ENCODE measurements at places on chromosomes 7 and 10.

- no peak for DNase-seq
These were observed 473.7 kb downstream of the SUGCT start for GRCh38 chr7:40608321-40609075.

DNA sequence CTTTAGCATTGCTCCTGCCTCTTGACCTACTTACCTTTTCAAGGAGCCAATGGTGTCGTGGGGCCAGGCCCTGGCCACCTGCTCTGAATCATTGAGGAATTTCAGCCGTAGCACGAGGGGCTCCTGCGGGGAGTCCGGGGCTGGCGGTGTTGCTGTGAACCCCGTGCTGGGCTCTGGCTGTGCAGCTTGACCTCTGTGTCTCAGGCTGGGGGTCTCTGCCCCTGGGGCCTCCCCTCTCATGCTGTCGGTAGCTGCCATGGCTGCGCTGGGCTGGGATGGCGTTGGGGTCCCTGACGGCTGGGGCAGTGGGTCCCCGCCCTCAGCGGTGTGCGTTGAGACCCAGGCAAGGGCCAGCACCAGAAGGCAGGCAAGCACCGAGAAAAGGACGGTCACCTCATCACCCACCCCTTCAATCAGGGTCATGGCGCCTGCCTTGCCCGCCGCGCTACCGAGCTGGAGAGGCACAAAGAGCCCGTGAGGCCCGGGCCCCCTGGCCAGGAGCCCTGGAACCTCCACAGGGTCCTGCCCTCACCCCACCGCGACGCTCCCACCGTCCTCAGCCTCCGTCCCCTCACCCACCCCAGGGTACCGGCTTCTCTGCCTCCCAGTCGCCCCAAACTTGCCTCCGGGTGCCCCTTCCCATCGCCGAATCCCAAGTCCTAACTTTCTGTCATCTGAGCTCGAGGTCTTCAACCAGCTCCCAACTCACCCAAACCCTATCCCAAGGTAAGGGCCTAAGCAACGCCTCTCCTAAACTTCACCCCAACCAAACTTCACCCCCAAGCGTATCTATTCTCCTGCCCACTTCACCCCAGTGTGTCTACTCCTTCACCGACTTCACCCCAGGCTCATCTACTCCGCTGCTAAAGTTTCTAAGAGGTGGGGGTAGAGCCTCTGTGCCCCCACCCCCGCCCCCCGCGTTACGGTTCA, 887 bp downstream of the TMUB1 start:
- no peak for DNase-seq

GRCh38 chr10:123398180-123398591, 244.0 kb downstream of the BUB3 start:
- DNase-seq, result no peak

DNA sequence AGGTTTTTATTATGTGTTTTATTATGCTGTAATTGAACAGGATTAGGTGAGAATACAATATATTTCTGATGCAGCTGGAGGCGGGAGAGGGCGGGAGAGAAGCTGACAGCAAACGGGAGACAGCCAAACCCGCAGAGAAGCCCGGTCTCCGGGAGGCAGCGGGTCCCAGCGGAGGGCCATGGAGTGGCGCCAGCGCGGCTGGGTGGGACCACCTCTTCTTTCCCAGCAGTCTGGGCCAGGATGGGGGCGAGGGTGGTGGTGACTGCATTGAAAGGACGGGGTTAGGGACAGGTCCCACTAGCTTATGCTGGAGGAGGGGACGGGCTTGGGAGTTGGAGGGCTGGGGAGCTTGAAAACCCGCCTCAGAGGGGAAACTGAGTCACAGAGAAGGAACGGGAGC, 14.5 kb upstream of the KAZALD1 start:
- no peak for DNase-seq

DNA sequence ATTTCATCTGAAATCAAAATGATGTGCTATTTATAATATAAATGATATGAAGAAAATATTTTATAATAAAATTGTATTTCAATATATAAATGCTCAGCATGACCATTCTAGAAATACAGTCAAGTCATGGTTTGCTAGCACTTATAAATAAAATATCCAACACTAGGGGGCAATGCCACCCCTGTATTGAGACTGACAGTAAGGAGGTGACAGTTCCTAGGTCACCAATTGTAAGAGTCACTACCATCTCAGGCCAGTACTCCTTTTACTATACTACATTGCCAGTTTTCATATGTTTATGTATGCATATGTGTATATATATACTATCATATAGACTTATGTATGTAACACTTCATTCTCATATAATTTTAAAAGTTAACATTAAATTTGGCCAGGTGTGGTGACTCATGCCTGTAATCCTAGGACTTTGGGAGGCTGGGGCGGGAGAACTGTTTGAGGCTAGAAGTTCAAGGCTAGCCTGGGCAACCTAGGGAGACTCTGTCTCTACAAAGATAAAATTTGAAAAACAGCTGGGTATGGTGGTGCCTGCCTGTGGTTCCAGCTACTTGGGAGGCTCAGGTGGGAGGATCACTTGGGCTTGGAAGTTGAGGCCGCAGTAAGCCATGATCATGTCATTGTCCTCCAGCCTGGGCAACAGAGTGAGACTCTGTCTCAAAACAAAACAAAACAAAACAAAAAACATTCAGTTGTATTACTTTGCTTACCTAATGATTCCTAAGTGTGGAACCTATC, 2.4 kb upstream of the CNOT4 start:
- DNase-seq, result no peak

GRCh38 chr7:54354436-54354835, 187.7 kb upstream of the VSTM2A start:
- DNase-seq, result no peak

- DNase-seq, result no peak
These were observed 146.3 kb upstream of the CHST15 start for GRCh38 chr10:124239696-124240095.

DNA sequence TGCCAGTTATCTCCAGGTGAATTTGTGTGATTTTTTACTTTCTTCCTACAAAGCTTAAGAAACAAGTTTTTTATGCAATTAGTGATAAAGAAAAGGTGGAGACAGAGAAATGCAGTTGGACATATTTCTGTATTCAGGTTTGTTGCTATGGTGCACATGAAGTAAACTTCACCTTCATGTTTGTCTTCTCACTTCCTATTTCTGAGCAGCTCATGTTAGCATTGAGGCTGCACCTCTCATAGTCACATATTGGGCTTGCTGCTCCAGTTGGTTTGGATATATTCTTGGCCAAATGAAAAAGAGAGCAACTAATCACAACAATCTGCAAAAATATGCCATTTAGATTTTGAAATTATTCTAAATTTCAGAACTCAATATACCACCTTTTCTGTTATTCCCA, 475.6 kb upstream of the ZWINT start:
- DNase-seq, result no peak

DNA sequence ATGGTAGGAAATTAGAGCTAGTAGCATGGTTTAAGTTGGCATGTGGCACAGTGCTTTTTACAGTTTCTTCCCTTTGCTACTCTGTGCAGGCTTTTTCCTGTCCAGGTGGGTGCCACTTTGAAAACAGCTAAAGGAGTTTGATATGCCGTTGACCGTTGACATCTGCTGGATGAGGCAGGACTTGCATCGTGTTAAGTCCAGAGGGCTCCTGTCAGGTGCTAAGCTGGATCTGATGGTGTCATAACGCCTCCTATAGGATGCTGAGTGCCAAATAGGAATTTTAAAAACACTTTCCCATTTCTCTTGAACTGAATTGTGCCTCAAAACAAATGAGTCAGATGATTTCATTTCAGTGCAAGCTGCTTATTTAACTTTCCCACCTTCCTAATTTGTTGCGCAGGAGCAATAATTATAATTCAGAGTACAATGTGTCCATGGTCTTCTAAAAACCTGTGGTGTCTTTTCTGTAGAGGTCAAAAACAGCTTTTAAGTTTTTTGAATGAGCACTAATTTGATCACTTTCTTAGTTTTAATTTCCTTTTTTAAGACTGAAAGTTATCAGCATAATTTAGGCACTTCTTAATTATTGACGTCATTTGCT, 178.3 kb downstream of the CDCA7L start:
- no peak for DNase-seq

DNA sequence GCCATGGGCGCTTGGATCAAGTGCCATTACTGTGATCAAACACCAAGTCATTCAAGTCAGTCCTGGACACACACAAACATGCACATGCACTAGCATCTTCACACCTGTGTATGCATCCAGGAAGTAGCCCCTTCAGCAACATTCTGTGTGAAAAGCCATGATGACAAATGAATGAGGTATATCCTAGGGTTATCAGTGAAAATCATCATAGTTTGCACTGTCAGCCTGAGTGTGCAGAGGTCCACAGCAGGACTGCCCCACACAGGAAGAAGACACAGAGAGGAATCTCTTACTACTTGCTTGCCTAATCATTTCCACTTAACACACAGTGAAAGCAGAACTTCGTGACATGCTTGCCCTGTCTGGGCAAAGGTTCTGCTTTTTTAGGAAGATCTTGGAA, 184.0 kb upstream of the ADO start:
- no peak for DNase-seq

- DNase-seq, result no peak
These were observed 15.6 kb upstream of the PPIF start for GRCh38 chr10:79331709-79332108.

DNA sequence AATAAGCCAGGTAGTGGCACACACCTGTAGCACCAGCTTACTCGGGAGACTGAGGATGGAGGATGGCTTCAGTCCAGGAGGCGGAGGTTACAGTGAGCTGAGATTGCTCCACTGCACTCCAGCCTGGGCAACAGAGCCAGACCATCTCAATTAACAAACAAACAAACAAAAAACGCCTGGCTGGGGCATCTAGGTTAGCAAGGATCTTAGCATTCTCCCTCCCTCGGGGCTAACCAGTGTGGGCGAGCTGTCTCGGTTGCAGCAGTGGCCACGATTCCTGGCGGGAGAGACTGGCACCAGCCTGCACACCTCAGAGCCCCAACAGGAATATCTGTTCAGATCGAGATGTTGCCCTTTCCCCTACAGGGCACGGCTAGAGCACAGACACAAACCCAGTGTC, 91.3 kb upstream of the KCTD7 start:
- DNase-seq, result no peak

DNA sequence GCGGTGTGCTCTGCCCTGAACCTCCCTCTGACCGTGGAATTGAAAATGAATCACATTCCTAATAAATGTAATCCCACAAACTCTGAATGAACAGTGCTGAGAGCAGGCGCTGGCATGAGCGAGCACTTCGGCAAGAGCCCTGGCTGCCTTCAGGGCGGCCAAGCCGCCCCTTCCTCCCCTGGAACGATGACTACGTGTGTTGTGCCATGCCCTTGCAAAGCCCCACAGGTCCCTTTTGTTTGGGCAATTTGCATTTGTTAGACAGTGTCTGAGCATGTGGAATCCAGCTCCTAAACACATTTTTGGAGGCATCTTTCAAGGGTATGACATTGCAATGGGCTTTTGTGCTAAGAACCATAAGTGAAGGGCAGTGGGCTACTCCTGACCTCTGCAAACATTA, 95.6 kb upstream of the MKI67 start:
- DNase-seq, result no peak

DNA sequence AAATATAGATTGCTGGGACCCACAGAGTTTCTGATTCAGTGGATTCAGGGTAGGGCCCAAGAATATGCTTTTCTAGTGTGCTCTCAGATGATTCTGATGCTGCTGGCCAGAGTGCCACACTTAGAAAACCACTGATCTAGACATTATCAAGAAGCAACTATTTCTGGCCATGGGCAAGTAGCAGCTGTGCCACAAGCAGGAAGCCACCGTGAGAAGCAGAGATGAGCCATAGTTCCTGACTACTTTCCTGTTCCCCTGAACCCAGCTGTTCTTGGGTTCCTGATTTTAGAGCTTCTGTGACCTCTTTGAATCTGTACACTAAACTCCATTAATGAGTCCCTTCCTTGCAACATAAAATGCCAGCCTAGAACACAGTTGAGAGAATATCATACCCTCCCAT, 38.1 kb upstream of the PIK3AP1 start:
- no peak for DNase-seq

DNA sequence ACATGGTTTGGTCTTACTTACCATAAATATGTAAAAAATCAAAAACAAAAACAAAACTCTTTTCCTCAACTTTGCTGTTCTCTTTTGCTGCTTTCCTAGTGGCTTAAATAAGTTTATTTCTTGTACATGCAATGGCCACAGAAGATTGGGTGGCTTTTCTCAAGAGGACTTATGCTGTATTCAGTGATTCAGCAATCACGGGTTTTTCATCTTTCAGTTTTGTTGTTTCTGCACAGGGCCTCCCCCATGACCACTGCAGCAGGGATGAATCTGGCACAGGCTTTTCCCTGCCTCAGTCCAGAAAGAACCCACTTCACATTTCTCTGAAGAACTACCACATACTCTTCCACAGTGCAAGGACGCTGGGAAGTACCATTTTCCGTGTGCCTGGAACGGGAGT, 355.0 kb downstream of the RNLS start:
- no peak for DNase-seq

DNA sequence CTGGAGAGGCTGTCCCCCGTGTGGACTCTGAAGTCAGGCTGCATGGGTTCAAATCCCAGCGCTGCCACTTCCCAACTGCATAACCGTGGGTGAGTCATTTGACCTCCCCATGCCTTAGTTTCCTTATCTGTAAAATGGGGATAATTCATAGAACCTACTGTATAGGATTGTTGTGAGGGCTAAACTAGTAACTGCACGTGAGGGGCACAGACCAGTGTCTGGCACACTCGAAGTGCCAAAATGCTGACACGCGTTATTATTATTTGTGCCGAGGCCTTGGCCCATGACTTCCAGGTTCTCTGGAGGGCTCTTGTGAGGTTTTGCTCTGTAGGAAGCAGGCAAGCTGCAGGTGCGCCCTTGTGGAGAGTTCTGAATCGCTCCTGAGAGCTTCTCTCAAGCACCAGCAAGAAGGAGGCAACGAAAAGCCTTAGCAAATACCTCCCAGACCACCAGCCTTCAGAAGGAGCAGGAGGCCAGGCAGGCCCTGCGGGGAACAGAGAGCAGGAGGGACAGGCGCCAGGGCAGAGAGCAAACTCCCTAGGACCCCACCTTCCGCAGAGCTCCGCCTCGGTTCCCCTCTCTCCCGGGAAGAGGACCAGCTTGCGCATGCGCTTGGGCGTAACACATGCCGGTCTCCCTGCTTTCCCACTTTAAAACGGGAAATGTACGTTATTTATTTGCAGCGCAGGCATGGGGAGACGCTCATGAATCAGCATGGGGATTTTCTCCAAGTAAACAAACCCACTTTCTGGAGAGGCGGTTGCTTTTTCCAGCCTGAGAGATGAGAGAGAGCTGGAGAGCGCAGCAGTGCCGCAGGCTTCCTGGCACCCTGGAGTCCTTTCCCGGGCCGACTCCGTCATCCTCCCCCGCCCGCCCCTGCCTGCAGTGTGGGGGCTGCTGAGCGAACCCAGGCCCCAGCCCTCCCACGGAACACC, 39.6 kb downstream of the SORCS3 start:
- DNase-seq, result no peak

- DNase-seq, result no peak
These were observed 25.3 kb downstream of the ZSCAN25 start for GRCh38 chr7:99642027-99642426.

GRCh38 chr7:2295936-2296620, 18.2 kb downstream of the SNX8 start:
- no peak for DNase-seq

GRCh38 chr10:68474021-68474420, 2.2 kb upstream of the DNA2 start:
- no peak for DNase-seq

GRCh38 chr7:103141753-103142404, 7.0 kb downstream of the NAPEPLD start:
- no peak for DNase-seq

GRCh38 chr7:106520962-106521514, 139.9 kb downstream of the CCDC71L start:
- DNase-seq, result no peak

- DNase-seq, result no peak
These were observed 1.4 kb downstream of the SCD start for GRCh38 chr10:100348389-100348927.

GRCh38 chr10:228366-228765, 93.1 kb downstream of the ZMYND11 start:
- no peak for DNase-seq

Data from esophagus squamous epithelium (tissue), 5 donors.